Activated CD8-positive, alpha-beta T cell treated with anti-CD3 and anti-CD28 coated beads, Interleukin-2, amount 10 ng/mL, durations not matched to agents 7 days and 5 days (primary cell): ENCODE measurements at places on chromosomes 1 and 21. TPM values are rescaled to one million over a fixed set of nuclear protein-coding genes. Genes with fewer than 3 reads are reported as not detected.
A peak's percentile ranks its signal among the peaks of the same experiment; 100 is the strongest.

DNA sequence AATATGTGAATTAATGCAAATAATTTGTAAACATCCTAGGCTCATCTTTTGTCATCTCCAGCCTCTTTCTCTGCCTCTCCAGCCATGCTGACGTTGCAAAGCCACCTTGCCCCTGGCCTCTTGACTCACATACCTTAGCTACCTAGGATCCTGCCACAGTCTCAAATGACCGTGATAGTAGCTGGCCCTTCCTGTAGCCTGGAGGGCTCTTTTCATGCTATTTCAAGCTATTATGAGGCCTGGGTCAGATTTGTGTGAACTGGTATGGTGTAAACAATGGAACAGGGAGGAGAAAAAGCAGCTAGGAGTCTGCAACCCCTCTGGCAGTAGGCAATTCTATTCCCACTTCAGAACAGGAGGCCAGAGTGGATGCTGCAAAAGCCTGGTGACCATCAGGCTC is 337.7 kb downstream of the DISC1 start:
- no peaks in the 10 kb centered on the region for H3K4me1 ChIP-seq
- H3K27me3 ChIP-seq: no peaks in the 10 kb centered on the region
- H3K4me3 ChIP-seq: no peak overlapping the region
- DNase-seq: no peak

GRCh38 chr1:15154480-15155036 is 1.0 kb downstream of the TMEM51 start:
- peak; percentile 26 for DNase-seq
- H3K4me3 ChIP-seq: peak overlapping the region; percentile 57
- H3K27ac ChIP-seq: no peak overlapping the region
- peaks cover 46% of the 10 kb centered on the region for H3K4me1 ChIP-seq
- H3K27me3 ChIP-seq: peaks cover 43% of the 10 kb centered on the region

GRCh38 chr1:116326486-116326885 is 46.6 kb upstream of the ATP1A1 start:
- H3K36me3 ChIP-seq: peaks cover 2% of the 10 kb centered on the region
- no peaks in the 10 kb centered on the region for H3K27me3 ChIP-seq
- peaks cover 53% of the 10 kb centered on the region for H3K4me1 ChIP-seq
- no peak for DNase-seq

DNA sequence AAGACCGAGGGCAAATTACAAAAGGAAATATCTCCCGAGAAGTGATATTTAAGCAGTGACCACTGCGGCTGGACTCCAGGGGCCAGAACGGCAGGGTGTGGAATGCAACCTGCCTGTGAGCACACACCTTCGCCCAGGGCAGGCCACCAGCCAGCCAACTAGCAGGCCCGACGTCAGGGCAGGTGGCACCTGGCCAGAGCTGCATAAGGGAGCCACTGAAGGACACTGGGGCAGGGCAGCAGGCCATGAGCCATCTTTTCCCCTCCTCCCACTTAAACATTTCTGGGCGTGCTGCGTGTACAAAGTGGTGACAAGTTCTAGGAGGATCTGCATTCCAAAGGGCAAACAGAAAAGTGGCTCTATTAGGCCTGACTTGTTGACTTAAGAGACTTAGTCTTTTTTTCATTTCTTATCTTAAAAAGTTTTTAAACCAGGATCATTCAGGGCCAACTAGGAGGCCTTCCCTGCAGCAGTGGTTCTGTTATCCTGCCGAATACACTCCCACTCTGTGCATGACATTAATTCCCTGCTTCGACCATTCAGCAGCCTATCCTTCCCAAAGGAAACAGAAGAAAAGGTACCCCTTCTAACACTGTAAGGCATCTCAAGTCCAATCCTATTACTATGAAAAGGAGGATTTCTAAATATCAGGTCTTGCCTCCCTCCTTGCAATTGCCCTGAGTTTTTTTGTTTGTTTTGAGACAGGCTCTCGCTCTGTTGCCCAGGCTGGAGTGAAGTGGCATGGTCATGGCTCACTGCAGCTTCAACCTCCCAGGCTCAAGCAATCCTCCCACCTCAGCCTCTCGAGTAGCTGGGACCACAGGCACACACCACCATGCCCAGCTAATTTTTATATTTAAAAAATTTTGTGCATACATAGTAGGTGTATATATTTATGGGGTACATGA is 96.3 kb downstream of the BCAR3 start:
- H3K36me3 ChIP-seq: no peaks in the 10 kb centered on the region
- no peaks in the 10 kb centered on the region for H3K27me3 ChIP-seq

- no peaks in the 10 kb centered on the region for H3K27me3 ChIP-seq
- DNase-seq: no peak
Measured at GRCh38 chr1:116540088-116540487, 30.7 kb downstream of the CD58 start.

- H3K27ac ChIP-seq: no peak overlapping the region
- no peaks in the 10 kb centered on the region for H3K27me3 ChIP-seq
- no peak overlapping the region for H3K4me3 ChIP-seq
- peaks cover 8% of the 10 kb centered on the region for H3K4me1 ChIP-seq
Measured at GRCh38 chr1:90344963-90345730, 350.2 kb downstream of the ZNF326 start.

DNA sequence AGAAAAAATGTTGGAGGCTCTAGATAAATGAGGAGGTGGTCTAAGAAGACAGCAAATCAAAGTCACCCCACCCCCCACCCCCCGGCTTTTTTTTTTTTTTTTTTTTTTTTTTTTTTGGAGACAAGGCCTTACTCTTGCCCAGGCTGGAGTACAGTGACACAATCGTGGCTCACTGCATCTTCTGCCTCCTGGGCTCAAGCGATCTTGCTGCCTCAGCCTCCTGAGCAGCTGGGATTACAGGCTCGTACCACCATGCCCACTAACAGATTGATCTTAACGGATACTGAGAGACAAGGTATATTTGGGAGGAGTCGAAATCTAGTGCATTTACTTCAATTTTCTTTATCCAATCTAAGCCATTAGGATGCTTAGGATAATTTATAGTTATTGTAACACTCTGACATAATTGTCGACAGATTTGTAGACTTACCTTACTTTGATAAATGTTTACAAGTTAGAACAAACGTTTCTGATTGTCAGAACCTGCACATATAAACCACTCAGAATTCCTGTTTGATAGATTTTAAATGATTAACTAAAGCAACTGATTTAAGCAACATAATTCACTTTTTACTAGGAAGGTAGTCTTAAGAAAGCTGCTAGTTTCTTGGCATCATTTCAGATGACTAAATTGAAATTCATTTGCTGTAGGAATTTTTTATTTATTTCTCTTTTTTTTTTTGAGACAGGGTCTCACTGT is 33.7 kb upstream of the NBL1 start:
- peaks cover 32% of the 10 kb centered on the region for H3K4me1 ChIP-seq
- H3K27ac ChIP-seq: no peak overlapping the region
- DNase-seq: no peak
- no peak overlapping the region for H3K4me3 ChIP-seq
- peaks cover 20% of the 10 kb centered on the region for H3K36me3 ChIP-seq

GRCh38 chr1:153570874-153571273 is 5.2 kb upstream of the S100A2 start:
- no peak overlapping the region for H3K4me3 ChIP-seq
- H3K36me3 ChIP-seq: no peaks in the 10 kb centered on the region
- H3K27me3 ChIP-seq: peaks cover 11% of the 10 kb centered on the region
- no peak overlapping the region for H3K27ac ChIP-seq
- no peak for DNase-seq
- peaks cover 45% of the 10 kb centered on the region for H3K4me1 ChIP-seq

DNA sequence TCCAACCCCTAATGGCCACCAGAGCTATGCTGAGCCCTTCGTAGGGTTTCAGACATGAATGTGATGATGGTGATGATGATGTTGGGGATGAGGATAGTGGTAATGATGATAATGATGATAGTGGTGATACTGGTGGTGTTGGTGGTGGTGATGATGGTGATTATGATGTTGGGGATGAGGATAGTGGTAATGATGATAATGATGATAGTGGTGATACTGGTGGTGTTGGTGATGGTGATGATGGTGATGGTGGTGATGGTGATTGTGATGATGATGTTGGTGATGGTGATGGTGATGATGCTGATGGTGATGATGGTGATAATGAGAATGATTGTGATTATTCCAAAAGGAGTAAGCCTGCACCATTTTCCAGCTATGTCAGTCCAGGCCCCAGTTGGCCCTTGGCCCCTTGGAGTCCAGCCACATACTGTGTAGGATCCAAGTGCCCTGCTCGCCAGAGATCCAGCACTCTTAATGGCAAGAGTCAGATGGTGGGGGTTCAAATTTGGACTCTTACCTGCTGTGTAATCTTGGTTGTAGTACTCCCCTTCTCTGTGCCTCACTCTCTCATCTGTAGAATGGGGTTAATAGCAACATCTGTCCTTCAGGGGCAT is 28.3 kb downstream of the AJAP1 start:
- no peaks in the 10 kb centered on the region for H3K4me1 ChIP-seq
- DNase-seq: no peak
- no peaks in the 10 kb centered on the region for H3K27me3 ChIP-seq
- no peak overlapping the region for H3K4me3 ChIP-seq

The CRNN gene
- not detected for total RNA-seq

The HNRNPCL2 gene
- not detected for total RNA-seq

GRCh38 chr21:27429710-27430341 is 462.9 kb upstream of the ADAMTS5 start:
- H3K4me1 ChIP-seq: no peaks in the 10 kb centered on the region
- no peak overlapping the region for H3K4me3 ChIP-seq

GRCh38 chr1:186678155-186678554 is 2.1 kb downstream of the PTGS2 start:
- DNase-seq: no peak
- H3K27me3 ChIP-seq: peaks cover 42% of the 10 kb centered on the region
- peaks cover 11% of the 10 kb centered on the region for H3K4me1 ChIP-seq
- no peak overlapping the region for H3K27ac ChIP-seq
- no peaks in the 10 kb centered on the region for H3K36me3 ChIP-seq

The KCNJ15 gene
- total RNA-seq: not detected

GRCh38 chr1:18761948-18762840 is 97.3 kb downstream of the TAS1R2 start:
- no peak for DNase-seq
- no peaks in the 10 kb centered on the region for H3K4me1 ChIP-seq
- H3K27ac ChIP-seq: no peak overlapping the region

DNA sequence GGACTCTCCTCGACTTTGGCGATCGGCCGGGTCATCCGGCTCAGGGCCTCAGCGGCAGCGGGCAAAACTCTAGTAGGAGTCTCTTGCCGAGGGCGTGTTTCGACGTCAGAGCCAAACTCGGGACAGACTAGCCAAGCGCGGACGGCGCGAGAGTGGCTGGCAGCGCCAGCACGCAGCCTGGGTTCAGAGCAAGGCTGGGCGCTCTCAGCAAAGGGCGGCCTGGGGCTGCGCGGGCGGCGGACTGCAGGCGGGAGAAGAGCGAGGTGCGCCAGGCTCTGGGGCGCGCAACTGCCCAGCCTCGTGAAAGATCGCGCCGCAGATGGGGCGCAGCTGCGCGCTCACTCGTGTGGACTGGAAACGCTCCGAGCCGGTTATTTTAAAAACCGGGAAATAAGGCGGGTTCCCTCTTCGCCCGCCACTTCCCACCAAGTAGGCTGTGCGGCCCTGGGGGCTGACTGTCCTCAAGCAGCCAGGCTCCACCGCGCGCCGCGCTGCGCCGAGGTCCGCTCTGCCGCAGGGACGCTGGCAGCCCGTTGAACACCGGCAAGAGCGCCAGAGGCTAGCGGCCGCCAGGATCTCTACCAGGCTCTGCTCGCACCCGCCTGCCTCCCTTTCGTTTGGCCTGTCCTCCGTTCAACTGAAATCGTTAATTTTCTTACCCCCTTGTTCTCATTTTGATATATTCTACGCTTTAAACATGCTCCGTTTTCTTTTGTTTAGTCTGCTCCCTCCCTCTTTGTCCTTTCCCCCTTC is 2.4 kb downstream of the ALX3 start:
- DNase-seq: no peak
- peaks cover 67% of the 10 kb centered on the region for H3K27me3 ChIP-seq
- peaks cover 9% of the 10 kb centered on the region for H3K4me1 ChIP-seq
- H3K4me3 ChIP-seq: peak overlapping the region; percentile 38
- no peaks in the 10 kb centered on the region for H3K36me3 ChIP-seq

The CXADR gene
- total RNA-seq: 0.34 TPM

- no peaks in the 10 kb centered on the region for H3K27me3 ChIP-seq
- no peaks in the 10 kb centered on the region for H3K4me1 ChIP-seq
- no peak overlapping the region for H3K4me3 ChIP-seq
- DNase-seq: no peak
Measured at GRCh38 chr1:99992044-99992722, 22.4 kb downstream of the SLC35A3 start.

DNA sequence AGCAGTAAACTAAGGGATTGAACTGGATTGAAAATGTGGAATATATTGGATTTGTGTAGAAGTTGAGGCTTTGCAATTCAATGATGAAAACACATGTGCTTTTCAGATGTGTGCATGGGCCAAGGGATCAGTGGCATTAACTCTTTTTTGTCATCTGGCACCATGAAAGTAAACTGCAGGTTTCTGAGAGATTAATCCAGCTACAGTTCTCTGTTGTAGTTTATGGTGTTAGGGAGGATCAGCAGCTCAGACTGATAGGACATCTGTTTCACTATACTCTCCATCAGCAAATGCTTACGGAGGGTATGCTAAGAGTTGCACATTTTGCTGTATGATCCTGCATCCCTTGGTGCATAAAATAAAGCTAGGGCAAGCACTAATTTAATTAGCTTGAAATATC is 82.6 kb downstream of the C1orf21 start:
- H3K27me3 ChIP-seq: peaks cover 2% of the 10 kb centered on the region
- no peak for DNase-seq
- no peaks in the 10 kb centered on the region for H3K4me1 ChIP-seq
- no peaks in the 10 kb centered on the region for H3K36me3 ChIP-seq

DNA sequence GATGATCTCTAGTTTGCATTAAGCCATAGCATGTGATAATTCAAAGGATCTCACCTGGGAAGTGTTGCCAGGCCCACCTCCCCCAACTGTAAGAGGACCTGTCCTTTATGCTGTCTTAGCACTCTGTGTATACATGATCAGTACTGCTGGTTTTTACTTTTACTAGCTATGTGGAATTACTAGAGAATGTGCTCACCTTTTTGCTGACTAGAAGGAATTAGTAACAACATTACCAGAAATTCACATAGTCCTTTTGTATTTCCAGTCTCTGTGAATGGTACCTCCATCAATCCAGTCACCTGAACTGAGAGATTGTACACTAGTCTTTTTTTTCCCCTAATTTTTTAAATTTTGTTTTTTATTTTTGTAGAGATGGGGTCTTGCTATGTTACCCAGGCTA is 46.6 kb downstream of the EEIG2 start:
- peaks cover 4% of the 10 kb centered on the region for H3K36me3 ChIP-seq
- H3K27me3 ChIP-seq: no peaks in the 10 kb centered on the region
- DNase-seq: no peak
- no peak overlapping the region for H3K27ac ChIP-seq

The MPL gene
- not detected for total RNA-seq

DNA sequence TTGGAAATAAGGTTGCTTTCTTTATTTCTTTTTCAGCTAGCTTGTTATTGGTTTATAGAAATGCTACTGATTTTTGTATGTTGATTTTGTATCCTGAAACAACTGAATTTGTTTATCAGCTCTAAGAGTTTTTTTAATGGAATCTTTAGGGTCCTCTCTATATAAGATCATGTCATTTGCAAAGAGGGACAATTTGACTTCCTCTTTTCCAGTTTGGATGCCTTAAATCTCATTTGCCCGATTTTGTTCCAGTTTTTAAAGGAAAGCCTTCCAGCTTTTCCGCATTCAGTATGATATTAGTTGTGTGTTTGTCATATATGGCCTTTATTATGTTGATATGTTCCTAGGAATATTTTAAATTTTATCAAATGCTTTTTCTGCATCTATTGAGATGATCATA is 31.7 kb downstream of the SLC35A3 start:
- peaks cover 42% of the 10 kb centered on the region for H3K36me3 ChIP-seq
- H3K27ac ChIP-seq: no peak overlapping the region
- H3K4me3 ChIP-seq: no peak overlapping the region
- H3K4me1 ChIP-seq: no peaks in the 10 kb centered on the region
- no peak for DNase-seq
